ENCODE measurements at places on chromosomes 5 and 9.

DNA sequence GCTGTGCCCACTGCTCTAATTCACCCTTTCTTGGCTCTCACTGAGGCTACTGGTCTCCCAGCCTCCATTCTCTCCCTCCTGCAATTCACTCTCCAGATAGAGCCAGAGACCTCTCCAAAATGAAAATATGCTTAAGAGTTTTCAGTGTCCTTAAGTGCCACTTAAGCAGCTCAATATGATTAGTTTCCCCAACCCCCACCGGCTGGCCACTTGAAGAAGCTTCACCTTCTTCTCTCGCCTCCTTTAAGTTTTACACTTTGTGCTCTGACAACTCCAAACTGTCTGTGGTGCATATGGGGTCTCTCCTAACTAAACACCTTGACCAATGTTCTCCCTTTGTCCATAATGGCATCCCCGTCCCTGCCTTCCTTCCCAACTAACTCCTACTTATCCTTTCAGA, 53.4 kb downstream of the CDK5RAP2 start:
- DNase-seq: no peak

GRCh38 chr5:97986069-97986468, 787.4 kb upstream of the RGMB start:
- DNase-seq: no peak

- DNase-seq: no peak
Observed at GRCh38 chr9:103680581-103680980, 413.5 kb upstream of the SMC2 start.

DNA sequence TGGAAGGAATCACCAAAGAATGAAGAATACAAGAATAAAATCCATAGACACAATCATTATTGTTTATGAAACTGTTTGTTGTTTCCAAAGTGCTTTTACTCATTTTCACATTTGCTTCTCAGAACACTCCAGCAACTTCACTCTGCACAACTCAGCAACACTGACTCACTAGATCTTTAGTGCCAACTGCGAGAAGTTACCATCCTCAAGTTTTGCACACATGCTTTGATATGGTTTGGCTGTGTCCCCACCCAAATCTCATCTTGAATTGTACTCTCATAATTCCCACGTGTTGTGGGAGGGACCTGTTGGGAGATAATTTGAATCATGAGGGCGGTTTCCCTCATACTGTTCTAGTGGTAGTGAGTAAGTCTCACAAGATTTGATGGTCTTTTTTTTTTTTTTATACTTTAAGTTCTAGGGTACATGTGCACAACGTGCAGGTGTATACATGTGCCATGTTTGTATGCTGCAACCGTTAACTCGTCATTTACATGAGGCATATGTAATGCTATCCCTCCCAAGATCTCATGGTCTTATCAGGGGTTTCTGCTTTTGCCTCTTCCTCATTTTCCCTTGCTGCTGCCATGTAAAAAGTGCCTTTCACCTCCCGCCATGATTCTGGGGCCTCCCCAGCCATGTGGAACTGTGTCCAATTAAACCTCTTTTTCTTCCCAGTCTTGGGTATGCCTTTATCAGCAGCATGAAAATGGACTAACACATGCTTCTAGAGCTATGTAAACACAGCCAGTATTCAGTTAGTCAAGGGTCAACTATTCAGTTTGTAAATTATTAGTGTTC, 36.9 kb downstream of the CLINT1 start:
- no peak for DNase-seq

DNA sequence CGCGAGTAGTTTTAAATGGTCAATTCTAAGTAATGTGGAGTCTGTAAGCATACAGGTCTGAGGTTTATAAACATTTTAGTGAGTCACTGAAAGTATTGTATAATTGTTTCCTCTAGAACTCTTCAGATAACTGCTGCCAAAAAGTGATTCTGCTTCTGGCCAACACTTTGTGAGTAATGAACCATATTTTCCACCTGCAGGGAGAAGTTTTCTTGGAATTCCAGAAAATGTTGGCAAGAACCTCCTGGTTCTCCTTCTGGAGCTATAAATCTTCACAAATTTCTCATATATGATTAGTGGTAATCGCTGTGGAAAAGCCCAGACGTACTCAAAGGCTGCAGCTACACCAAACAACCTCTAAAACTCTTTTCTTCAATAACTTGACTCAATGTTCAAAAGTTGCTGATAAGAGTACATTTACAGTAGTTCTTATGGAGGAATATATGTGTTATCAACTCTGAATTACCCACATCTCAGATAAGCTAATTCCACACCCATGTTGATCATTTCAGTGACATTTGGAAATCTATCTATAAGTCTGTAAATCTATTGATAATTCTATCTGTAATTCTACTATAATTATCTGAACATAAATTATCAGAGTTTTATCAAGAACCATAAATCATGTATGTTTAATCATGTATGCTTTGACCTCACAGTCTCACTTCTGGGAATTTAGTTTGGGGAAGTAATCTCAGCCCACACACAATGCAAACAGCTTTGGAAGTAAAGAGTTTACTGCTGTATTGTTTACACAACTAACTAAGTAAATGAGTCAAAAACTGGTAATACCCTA, 74.1 kb downstream of the FNBP1 start:
- DNase-seq: no peak

DNA sequence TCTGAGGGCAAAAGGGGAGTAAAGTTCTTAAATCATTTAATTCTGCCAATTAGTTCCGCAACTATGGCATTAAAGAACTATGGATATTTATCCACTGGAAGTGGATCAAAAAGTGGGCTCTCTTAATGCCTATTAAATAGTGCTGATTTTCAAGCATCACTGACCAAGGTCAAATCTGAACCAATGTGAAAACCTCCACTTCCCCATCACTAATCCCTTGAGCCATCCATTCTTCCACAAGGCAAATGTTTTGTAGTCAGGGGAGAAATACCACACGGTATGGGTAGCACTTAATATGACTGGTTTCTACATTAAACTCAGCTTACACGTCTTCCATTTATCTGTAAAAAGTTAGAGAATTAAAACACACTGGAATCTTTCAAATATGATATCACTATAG, 57.6 kb downstream of the MLLT3 start:
- no peak for DNase-seq
